ENCODE measurements at places on chromosomes 12 and 14. TPM values are rescaled to one million over a fixed set of nuclear protein-coding genes. Genes with fewer than 3 reads are reported as not detected.
A peak's percentile ranks its signal among the peaks of the same experiment; 100 is the strongest.

Gene ALKBH1
- total RNA-seq: 8.7 TPM

Gene KLRG1
- 12.3 TPM for total RNA-seq

Gene PTGDR
- total RNA-seq: 3.9 TPM

Gene AQP2
- 0.24 TPM for total RNA-seq

Gene HSP90B1
- 387 TPM for total RNA-seq

Gene CLEC7A
- total RNA-seq: 26.0 TPM

Gene DPY19L2
- total RNA-seq: 22.9 TPM

Gene KRT78
- 8.7 TPM for total RNA-seq

Gene CNTN1
- 88.6 TPM for total RNA-seq

- DNase-seq: no peak
Observed at GRCh38 chr14:66240105-66240504, 246.1 kb upstream of the CCDC196 start.

GRCh38 chr12:121826318-121827150 lies 22.7 kb downstream of the SETD1B start:
- DNase-seq: no peak

- no peak for DNase-seq
Observed at GRCh38 chr12:124194264-124194892, 100.5 kb upstream of the RFLNA start.

DNA sequence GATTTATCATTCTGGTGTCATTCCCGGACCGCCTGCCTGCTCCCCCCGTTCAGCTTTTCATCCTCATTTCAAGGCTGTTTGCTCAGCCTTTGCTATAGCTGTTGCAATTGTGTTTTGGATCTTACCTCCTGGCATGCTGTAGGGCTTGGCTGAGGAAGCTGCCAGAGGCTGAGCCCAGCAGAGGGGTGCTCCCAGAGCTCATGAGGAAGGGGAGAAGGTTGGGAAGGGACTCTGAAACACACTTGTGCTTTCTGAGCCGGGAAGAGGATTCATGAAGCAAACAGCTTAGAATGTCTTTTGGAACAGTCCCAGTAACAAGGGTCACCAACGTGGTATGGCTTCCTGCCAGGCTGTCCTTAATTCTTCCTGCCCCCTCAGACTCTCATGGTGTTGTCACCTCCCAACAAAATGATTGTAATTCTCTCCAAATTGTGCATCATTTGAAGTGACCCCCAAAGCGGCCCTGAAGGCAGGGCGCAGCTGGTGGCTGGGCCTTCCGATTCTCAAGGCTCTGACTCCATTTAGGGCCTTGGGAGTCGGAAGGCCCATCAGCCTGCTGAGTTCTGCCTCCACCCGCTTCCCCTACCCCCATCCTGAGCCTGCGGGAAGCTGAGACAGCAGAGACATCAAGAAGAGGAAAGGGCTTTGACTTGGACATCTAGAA lies 111.9 kb upstream of the ARHGAP5 start:
- DNase-seq: peak; percentile 45

GRCh38 chr12:112734859-112735695 lies 56.5 kb upstream of the RPH3A start:
- DNase-seq: no peak

DNA sequence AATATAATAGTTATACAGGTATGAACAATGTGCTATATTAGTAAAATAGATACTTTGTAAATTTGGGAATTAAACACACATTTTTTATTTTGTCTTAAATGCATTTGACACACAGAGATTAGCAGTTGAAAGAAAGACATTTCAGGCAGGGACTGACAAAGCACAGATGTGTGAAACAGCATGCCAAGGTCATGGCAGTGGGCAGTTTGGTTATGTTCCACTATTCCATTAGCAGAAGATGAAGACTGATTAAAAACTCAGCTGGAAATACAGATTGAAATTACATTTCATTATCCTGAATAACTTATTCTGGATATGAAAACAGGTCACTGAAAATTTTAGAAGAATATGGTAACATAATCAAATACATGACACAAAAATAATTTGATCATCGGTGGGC lies 669.8 kb upstream of the LRFN5 start:
- DNase-seq: no peak

DNA sequence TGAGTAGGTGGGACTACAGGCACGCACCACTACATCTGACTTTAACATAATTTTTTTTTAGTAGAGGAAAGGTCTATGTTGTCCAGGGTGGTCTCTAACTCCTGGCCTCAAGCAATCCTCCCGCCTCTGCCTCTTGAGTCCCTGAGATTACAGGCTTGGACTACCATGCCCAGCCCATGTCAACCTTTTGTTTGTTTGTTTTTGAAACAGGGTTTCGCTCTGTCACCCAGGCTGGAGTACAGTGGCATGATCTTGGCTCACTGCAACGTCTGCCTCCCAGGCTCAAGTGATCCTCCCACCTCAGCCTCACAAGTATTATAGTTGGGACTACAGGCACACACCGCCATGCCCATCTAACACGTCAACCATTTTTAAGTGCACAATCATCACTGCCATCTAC lies 29.2 kb downstream of the PITPNM2 start:
- DNase-seq: no peak

- DNase-seq: no peak
Observed at GRCh38 chr12:132772606-132773005, 11.0 kb upstream of the ANKLE2 start.

DNA sequence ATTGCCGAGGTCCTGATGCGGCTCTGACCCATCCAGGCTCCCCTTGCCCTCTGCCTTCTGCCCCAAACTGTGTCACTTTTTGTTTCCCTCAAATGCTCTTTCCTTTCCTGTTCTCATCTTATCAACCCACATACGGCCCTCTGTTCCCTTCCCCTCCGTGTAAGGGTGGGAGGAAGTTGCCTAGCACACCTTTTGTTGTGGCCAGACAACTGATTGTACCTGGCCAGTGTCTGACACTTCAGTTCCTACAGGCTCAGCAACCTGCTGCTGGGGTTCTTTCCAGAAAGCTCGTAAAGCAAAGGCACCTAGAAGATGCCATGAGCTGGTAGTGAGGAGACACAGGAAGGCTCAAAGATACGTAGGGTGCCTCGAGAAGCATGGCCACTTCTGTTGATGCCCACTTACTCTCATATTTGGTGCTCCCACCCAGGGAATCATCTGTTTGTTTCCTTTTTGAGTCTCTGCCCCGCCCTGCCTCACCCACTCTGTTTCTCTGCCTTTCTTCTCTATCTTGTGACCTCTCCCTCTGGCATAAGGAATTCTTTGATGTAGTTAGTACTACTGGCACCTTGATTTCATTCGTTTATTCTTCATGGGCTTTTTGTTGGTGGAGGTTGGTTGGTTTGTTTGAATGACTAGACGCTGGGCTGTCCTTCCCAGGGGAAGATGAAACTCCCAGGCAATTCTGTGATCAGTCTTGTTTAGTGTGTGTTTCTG lies 152.4 kb upstream of the FKBP4 start:
- no peak for DNase-seq

DNA sequence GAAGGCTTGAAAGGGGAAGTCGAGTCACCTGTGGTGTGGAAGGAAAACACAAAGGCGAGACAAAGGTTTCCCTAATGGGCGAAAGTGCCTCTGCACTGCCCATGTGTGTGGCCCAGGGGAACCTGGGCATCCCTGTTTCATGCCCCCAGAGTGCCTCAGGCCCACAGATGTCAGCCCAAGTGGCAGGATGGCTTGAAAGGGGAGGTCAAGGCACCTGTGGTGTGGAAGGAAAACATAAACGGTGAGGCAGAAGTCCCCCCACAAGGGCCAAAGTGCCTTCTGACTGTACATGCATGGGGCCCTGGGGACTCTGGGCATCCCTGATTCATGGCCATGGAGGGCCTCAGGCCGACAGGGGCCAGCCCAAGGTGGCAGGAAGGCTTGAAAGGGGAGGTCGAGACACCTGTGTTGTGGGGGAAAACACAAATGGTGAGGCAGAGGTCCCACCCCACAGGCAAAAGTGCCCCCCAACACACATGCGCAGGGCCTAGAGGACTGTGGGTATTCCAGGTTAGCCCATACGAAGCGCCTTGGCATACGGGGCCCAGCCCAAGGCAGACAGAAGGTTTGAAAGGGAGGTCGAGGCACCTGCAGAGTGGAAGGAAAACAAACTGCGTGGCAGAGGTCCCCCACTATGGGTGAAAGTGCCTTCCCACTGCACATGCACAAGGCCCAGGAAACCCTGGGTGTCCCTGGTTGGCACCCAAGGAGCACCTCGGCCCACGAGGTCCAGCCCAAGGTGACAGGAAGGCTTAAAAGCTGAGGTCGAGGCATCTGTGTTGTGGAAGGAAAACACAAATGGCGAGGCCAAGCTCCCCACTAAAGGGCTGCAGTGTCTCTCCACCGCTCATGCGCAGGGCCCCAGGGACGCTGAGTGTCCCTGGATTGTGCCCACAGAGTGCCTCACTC lies 382.3 kb downstream of the ALG10 start:
- DNase-seq: no peak

DNA sequence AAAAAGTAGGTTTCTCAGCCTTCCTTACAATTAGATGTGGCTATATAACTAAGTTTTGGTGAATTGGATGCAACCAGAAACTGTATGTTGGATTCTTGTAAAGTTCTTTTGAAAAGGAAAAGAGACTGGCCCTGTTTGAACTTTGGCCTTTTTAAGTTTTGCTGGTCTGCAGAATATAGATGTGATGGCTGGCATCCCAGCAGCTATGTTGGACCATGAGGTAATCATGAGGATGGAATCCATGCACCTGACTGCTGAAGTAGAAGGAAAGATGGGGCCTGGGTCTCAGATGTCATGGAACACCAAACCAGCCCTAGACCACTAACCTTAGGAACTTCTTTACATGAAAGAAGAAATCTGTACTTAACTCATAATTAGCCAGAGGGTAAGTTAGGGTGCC lies 482.5 kb downstream of the GLT1D1 start:
- DNase-seq: no peak

- no peak for DNase-seq
Observed at GRCh38 chr12:124774054-124774461, 89.6 kb downstream of the SCARB1 start.

DNA sequence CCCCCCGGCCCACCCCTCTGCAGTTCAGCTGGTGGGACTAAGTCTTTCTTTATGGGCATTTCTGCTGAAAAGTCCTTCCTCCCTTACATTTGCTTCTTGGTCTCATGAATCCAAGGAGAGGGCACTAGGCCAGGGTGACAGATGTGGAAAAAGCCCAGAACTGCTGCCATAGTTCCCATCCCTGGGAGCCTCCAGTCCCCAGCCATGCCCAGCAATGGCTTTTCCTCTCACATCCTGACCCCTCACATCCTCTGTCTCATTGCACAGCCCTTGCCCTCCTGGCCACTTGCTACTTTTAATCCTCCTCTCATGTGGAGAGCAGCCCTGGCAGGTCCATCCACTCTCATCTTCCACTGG lies 122.5 kb downstream of the ZFP36L1 start:
- no peak for DNase-seq

DNA sequence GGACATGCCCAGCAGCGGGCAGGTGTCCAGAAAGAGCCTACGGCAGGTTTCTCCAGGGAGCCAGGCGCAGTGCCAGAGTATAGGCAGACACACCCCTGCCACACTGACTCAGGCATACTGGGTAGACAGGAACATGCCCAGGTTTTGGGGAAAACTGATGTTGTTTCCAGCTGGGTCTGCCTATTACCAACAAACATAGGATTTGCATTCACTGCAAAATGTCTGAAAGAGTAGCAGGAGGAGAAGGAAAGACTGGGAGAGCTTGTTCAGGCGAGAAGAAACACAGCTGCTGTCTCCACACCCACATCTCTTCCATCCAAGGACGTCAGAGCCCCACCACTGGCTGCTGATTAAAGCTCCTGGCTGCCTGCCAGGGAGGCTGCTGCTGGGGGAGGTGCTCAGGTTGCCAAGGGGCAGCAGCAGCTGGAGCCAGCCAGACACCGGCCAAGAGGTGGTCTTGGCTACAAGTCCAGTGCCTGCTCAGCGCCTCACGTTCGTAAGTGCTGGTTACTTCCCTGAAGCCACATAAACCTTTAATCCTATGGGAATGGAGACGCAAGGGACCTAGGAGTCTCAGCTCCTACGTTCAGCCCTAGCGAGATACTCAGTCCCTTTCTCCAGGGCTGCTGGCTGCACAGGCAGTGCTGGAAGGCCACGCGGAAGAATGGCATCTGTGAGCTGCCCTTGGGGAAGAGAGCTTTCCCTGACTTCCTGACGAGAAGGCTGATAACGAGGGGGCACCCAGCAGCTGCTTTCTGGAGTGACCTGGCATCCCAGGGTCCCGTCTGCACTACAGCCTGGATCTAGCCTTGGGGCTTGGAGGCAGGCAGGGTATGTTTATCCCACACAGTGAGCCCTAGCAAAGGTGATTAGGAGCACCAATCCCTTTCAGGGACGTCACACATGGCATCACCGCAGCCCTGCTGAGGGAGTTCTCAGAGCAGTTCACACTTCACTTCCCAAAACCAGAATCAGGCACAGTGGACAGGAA lies 58.1 kb downstream of the PLEKHG3 start:
- peak; percentile 98 for DNase-seq

- DNase-seq: no peak
Observed at GRCh38 chr14:22650960-22651521, 6.9 kb upstream of the OR6J1 start.

- no peak for DNase-seq
Observed at GRCh38 chr14:76752744-76753143, 8.5 kb upstream of the VASH1 start.

GRCh38 chr12:14884458-14884878 lies 1.2 kb downstream of the MGP start:
- peak; percentile 97 for DNase-seq

DNA sequence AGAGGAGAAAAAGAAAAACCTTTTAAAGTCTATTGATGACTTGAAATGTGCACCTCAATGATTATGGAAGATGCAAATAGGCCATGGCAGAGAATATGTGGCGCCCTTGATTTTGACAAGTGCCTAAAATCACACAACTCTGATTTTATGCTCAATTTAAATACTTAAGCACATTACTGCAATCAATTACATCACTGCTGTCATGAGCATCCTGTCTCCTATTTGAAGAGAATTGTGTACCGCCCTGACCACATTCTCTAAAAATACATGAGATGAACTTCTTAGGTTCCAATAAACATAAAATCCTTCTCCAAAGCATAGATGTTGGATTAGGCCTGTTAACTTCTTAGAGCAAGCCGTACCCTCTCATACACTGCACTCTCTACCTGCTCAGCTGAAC lies 1.6 kb downstream of the TXNDC16 start:
- no peak for DNase-seq

- DNase-seq: peak; percentile 10
Observed at GRCh38 chr12:18906395-18906794, 168.5 kb downstream of the CAPZA3 start.

- no peak for DNase-seq
Observed at GRCh38 chr14:55313480-55313879, 42.3 kb downstream of the FBXO34 start.

- peak; percentile 46 for DNase-seq
Observed at GRCh38 chr14:37246427-37246829, 48.7 kb downstream of the MIPOL1 start.

GRCh38 chr12:6372403-6373003 lies 2.9 kb downstream of the SCNN1A start:
- DNase-seq: peak; percentile 91

DNA sequence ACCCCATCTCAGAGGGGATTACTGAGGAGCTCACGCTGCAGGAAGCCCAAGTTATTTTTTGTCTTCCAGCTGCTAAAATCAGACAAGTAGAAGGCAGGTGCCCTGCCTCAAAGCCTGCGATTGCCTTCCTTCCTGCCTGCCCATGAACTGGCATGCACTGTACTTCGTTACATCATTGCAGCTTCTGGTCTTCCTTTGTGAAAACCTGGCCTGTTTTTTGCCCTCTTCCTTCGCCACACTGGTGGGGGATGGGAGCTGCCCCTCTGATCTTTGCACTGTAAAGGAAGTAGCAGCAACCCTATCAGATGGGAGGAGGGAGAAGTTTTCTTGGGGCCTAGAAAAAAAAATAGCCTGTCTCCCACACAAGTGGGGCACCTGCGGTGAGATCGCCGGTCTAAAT lies 1098.7 kb downstream of the BCL11B start:
- DNase-seq: no peak
